GM12864 (cell line): ENCODE measurements at places on chromosomes 12 and 14.

DNA sequence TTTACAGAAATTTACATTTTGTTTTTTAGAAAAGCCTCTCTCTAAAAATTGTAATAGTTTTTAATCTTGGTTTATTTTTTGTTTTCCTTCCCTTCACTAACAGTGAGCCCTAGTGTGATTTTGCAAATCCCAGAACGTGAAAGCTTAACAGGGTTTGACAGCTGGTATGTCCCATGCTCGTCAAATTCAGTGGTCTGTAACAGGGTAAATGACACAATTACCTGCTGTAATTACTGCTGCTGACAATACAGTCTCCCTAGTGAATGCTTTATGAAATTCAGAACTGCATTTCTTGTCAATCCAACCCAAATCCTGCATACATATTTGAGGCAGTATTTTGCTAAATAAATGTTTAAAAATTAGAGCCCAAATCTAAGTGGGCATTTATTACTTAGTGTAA is 249.2 kb downstream of the NELL2 start:
- DNase-seq: no peak

- DNase-seq: no peak
These were observed 47.7 kb downstream of the CYP46A1 start for GRCh38 chr14:99731547-99732435.

DNA sequence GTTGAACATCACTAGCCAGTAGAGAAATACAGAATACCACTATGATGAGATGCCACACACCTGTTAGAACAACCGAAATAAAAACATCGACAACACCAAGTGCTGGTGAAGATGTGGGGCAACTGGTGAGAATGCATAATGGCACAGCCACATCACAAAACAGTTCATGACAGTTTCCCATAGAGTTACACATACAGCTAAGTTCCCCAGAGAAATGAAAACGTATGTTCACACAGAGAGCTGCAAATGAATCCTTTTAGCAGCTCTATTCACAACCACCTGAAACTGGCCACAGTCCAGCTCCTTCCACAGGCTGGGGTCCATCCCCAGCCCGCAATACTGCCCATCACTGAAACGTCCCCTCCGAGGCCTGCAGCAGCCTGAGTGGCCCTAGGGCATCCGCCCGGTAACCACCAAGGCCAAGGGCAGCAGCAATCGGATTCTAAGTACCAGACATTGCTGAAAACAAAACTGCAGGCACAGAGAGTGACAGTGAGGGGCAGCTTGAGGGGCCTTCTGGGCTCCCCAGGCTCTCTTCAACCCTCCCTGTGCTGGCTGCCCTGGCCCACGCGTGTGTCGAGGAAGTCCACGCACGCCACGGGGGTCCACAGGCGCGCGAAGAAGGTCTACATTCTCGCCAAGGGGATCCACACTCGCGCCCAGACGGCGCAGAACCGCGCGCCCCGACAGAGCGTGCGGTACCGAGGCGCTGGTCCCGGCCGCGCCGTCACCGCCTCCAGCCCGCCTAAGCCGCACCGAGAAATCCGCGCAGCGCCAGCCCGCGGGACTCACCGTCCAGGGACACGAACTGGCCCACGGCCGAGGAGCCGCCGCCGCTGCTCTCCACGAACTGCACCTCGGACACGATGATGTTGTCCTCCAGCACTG is 903 bp downstream of the BRF1 start:
- DNase-seq: no peak

GRCh38 chr12:78559416-78559815 is 305.2 kb upstream of the SYT1 start:
- DNase-seq: no peak

GRCh38 chr14:22656945-22657731 is 13.0 kb upstream of the OR6J1 start:
- DNase-seq: no peak

DNA sequence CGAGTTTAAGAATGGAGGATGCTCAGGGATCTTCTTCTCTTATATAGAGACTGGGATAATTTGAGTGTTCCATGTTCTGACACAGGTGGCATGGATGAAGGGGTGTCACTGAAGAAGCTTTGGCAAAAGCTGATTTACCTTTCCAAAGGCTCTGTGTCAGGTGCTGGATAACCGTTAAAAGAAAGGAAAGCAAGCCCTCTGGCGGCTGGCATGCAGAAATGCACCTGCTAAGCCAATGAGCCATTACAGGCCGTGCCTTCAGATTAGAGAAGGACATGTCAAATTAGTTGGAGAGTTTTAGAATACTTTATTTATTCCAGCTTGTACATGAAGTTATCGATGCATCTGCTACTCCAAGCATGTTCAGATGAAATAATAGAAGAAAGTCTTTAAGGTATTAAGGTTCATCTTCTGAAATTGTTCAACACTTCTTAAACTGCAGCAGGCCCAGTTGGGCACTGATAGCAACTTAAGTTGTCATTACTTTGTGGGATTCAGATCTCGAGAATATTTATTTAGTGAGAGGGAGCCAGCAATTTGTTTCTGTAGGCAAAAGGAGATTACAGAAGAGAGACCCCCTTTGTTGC is 678.2 kb downstream of the NRXN3 start:
- DNase-seq: no peak

- DNase-seq: no peak
These were observed 524.8 kb downstream of the SOX5 start for GRCh38 chr12:23424685-23425084.

DNA sequence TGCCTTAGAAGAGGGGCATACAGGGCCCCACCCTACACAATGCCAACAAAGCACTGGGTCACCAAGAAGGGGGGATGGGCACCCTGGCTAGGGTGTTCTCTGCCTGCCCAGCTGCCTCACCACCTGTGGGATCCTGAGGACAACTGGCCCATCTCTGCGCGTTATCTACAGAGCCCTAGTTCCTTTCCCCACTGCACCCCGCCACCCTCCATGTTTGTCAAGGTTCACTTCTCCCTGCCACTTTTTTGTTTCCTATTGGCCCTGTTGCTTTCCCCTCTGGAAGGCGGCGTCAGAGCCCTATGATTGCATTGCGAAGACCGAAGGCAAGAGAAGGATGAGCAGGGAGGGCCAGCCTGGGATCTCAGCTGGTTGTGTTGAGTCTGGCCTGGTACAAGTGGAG is 1.6 kb downstream of the SLC48A1 start:
- DNase-seq: no peak

DNA sequence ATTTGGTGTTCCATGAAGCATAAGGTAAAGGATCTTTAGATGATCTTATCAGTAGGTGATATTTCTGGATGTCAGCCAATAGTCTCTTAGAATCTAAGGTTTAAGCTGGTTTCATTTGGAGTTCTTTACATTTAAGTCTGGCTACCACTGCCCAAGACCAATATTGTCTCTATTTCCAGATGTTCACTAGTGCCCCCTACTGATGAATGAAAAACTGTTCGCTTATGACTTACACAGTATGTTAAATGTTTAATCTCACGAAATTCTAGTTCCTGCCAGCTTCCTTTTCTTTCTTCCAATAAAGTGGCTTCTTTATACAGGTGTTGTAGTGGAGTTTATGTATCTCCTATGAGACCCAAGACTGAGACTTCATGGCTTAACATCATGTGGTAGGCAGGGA is 31.8 kb upstream of the MIS18BP1 start:
- no peak for DNase-seq

GRCh38 chr14:70916799-70917198 is 9.5 kb downstream of the PCNX1 start:
- no peak for DNase-seq
